ENCODE measurements at places on chromosomes 2 and 18.

GRCh38 chr2:98269274-98269673 lies 77.0 kb upstream of the CNGA3 start:
- no peak for DNase-seq

DNA sequence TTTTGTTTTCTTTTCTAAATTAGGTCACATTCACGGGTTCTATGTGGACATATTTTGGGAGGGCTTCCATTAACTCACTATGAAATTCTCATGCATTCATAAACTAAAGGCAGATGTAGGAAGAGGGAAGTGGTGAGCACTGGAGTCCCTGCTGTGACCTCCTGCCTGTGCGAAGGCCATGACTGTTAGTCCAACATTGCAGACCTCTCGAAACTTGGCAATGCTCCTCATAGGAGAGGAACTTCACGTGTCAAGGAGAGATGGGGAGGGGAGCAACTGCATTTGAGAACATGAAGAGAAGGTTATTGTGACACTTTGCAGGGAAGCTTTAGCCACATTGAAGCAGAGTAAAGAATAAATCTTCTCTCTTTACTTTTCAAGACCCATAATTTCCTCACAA lies 126.4 kb upstream of the HNMT start:
- no peak for DNase-seq

DNA sequence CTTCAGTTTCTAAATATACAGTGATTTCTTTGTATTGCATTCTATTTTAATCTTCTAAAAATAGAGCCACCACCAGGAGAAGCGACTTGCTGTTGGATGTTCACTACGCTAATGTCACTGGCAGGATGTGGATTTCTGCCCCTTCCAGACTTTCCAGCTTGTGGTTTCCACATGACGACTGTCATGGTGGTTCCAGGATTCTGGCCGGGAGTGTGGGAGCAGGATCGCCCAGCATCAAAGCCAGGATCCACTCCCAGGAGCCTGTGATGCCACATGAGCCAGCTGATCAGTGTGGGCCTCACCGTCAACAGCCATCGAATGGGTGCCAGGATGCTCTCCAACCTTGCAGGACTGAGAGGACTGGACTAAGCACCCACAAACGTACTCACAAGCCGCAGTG lies 148.8 kb downstream of the HDAC4 start:
- DNase-seq, result no peak

GRCh38 chr2:240211096-240211495 lies 70.6 kb upstream of the OTOS start:
- DNase-seq, result no peak

- DNase-seq, result no peak
Measured at GRCh38 chr2:238876232-238876630, 28.3 kb downstream of the TWIST2 start.

DNA sequence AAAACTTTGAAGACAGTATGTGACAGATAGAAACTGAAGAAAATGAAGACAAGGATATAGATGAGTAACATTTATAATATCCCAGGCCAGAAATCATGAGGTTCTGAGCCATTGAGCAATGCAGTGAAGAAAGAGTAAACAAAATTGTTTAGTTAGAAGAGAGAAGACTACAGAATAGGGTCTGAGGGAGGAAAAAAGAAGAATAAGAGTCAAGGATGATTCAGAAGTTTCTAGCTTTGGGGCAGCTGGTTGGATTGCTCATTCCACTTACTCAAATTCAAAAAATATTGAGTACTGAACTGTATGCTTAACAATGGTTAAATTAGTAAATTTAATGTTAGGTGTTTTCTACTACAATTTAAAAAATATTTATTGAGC lies 155.0 kb upstream of the OTX1 start:
- DNase-seq, result no peak

All from stimulated activated CD4-positive, alpha-beta T cell treated with anti-CD3 and anti-CD28 coated beads, Interleukin-12 subunit alpha, Interleukin-12 subunit beta, amount 100 ng/mL, for 4 hours (primary cell).